Stimulated activated CD8-positive, alpha-beta memory T cell treated with anti-CD3 and anti-CD28 coated beads, Interleukin-7, amount 100 ng/mL, for 48 hours (primary cell): ENCODE measurements at places on chromosomes 7 and 10.

- peak; percentile 4 for DNase-seq
Observed at GRCh38 chr7:127983804-127984332, 47.4 kb downstream of the LRRC4 start.

DNA sequence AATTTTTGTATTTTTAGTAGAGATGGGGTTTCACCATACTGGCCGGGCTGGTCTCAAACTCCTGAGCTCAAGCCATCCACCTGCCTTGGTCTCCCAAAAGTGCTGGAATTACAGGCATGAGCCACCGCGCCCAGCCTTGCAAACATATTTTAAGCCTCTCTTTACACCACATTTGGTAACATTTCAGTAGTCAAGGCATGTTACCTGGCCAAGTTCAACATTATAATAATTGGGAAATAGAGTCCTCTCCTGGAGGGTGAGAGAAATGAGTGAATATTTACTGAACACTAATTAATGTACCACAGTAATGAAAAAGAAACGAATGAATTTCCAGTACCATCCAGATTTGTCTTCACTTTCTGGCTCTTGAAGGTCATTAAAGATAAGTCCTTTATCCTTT, 10.0 kb upstream of the CNOT4 start:
- no peak for DNase-seq

DNA sequence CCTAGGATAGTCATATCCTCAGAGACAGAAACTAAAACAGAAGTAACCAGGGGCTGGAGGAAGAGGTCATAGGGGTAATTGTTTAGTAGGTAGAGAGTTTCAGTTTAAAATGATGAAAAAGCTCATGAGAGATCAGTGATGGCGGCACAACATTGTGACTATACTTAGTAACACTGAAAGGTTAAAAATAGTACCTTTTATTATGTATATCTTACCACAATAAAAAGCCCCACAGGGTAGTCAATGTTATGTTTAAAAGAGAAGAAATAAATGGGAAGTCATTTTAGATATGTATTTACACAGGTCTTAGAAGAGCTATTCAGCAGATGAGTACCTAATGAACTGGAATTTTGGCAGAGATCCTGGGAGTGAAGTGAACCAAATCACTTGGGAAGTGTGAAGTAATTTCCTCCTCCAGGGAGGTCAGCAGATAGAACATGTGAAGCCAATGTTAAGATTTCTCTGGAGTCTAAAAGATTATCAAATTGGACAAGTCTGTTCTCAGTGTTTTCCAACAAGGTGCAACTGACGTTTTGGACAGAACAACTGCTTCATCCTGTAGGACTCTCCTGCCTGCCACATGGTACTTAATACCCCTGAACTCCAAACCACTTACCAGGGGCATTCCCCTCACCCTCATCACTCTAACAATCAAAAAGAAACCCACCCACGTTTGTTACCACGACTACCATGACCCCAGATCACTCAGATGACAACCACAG, 6.4 kb downstream of the CDCA7L start:
- DNase-seq = peak; percentile 17

GRCh38 chr10:44154956-44155355, 229.9 kb downstream of the CXCL12 start:
- no peak for DNase-seq

DNA sequence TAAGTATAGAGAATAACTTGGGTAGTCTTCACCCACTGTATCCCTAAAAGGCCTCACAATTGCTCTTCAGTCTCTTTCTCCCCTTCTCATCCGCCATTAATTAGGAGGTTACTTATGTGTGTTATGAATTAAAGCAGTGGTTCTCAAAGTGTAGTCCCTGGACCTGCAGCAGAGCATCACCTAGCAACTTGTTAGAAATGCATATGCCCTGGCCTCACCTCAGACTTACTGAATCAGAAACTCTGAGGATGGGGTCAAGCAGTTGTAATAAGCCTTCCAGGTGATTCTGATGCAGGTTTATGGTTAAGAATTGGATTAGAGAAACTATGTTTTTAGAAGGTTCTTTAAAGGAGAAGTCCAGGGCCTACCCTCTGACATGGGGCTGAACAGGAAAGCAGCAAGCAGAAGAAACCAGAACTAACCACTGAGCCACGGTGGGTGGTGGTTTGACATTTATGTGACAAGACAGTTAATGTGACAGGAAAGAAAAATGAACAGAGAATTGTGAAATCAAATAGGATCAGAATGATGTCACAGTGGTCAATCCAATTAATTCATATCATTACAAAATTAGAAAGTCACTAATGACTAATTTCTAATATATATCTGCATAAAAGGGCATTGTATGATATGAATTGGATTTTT, 37.6 kb downstream of the ENTPD1 start:
- no peak for DNase-seq

DNA sequence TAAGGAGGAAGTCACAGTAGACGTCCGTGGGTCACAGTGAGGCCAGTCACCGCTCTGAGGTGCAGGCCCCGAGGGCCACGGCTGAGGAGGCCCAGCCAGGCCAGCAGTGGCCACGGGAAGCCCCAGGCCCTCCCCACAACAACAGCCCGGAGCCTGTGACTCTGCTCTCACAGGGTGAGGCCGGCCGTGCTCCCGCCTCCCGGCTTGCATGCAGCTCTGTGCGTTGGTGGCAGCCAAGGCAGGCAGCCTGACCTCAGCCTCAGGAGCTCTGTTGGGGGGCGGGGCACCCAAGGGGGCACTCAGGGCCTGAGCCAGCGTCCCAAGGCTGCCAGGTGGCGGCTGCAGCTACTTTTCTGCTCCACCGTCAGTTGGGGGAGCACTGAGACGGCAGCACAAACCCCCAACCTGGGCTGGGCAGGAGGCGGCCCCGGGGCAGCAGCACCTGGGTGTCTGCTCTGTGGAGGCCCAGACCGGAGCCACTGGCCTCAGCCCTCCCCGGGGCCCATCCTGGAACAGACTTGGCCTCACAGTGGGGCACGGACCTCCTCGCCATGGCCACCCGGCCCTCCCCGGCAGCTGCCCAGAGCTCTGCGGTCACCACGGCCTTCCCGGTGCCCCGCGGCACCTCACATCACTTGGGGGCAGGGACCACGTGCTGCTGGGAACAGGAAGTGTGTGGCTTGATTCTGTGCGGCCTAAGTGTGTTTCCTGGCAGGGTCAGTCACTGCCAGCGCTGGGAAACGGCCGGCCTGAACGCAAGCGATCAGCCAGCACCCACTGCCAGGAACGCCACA, 13.3 kb downstream of the CYP2W1 start:
- no peak for DNase-seq

GRCh38 chr10:49329146-49329505, 30.2 kb downstream of the C10orf71 start:
- no peak for DNase-seq

- DNase-seq = no peak
Observed at GRCh38 chr7:81110673-81111072, 191.8 kb upstream of the SEMA3C start.

DNA sequence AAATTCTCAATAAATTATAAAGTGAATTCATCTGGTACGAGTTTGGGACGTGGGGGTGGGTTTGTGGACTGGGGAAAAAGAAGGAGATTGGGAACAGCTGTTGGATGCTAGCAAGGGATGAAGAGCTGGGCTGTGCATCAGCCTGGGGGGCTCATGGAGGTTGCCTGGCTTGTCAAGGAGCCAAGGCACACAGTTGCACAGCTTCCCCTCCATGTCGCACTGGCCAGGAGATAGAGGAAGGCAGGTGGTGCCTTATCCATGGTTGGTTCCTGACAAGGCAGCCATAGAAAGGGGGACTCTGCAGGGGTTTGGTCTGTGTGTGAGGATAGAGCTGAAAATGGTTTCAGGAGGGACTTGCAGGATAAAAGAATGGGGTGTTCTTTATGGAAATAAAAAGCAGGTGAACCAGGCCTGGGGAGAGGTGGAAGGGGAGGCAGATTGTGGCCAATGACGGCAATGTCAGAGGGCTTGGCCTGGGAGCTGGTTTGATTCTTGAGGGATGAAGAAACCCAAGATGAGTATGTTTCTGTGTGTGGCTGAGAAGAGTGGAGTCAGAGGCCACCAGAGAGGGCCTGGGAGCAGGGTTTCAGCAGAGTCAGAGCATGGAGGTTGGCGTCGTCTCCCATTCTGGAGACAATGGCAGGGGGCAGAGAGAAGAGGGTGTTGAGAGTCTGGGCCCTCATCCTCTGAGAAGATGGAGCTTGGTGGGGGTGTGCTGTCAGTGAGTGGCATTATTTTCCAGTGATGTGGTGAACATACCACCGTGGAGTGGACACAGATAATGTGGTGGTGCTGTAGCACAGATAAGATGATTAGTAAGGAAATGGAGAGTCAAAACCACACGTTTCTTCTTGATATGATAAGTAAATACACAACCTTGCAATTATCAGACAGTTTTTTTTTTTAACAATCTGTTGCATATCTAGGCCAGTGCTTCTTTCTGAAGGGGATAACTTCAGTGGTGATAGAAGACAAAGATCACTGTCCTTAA, 108.2 kb downstream of the PTPN20 start:
- no peak for DNase-seq

- no peak for DNase-seq
Observed at GRCh38 chr7:18386607-18387006, 108.9 kb upstream of the HDAC9 start.

DNA sequence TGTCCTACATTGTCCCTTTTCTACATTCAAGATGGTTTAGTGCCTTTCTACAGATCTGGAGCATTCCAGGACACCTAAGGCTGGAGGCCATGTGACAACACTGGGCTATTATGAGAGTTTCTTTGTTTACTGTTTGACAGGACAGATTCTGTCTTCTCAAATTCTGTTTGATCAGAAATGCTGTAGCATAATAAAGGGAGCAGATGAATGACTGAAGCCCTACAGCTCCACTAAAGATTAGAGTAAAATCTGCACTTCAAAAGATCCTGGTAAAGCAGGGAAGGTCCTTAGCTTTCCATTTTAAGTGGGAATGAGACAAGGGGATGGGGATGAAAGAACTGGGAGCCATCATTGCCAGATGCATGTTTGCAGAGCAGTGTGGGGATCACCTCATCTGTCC, 38.4 kb downstream of the TMEM229A start:
- DNase-seq = no peak

DNA sequence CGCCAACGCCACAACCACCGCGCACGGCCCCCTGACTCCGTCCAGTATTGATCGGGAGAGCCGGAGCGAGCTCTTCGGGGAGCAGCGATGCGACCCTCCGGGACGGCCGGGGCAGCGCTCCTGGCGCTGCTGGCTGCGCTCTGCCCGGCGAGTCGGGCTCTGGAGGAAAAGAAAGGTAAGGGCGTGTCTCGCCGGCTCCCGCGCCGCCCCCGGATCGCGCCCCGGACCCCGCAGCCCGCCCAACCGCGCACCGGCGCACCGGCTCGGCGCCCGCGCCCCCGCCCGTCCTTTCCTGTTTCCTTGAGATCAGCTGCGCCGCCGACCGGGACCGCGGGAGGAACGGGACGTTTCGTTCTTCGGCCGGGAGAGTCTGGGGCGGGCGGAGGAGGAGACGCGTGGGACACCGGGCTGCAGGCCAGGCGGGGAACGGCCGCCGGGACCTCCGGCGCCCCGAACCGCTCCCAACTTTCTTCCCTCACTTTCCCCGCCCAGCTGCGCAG, 424 bp downstream of the EGFR start:
- DNase-seq = no peak

DNA sequence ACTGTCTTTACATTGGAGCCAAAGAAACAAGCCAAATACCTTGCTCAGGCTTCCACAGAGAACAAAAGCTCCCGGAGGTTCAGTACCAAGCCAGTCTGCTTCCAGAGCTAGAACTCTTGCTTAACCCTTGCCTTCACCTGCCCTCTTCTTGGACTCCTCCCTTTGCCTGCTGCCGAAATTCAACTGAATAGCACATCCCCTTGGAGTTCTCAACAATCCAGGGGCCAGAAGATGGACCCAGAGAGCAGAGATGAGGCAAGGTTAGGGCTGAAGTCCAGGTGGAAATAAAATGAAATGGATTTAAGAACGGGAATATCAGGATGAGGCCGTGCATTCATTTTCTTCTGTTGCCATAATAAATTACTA, 876 bp upstream of the PIK3AP1 start:
- DNase-seq = no peak

DNA sequence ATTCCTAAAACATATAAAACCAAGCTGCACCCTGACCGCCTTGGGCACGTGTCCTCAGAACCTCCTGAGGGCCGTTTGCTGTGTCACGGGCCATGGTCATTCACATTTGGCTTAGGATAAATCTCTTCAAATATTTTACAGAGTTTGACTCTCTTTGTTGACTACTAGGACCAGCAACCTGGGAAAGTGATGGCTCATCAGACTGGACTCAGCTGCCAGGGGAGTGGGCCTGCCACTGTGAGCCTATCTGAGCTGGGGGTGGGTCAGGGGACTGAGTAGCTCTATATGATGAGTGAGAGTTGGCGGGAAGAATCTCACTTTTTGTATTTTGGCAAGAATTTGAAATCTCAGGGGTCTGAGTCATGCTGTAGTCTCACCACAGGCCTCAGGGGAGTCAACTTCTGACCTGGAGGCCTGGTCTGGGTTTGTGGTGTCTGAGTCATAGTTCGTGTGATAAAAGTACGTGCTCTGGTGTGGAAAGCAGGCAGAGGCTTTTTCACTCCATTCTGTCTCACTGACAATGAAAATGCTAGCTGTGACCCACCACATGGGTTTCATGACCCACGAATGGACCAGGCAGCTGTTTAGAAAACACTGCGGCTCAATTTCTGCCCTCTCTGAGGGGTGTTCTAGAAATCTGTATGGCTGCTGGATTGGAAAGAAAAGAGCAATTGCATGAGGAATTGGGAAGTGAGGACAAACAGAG, 4.2 kb upstream of the UPP1 start:
- DNase-seq = peak; percentile 55

GRCh38 chr10:15374156-15374555, 3.1 kb upstream of the FAM171A1 start:
- no peak for DNase-seq

- DNase-seq = no peak
Observed at GRCh38 chr7:70563960-70564359, 568.0 kb upstream of the GALNT17 start.

DNA sequence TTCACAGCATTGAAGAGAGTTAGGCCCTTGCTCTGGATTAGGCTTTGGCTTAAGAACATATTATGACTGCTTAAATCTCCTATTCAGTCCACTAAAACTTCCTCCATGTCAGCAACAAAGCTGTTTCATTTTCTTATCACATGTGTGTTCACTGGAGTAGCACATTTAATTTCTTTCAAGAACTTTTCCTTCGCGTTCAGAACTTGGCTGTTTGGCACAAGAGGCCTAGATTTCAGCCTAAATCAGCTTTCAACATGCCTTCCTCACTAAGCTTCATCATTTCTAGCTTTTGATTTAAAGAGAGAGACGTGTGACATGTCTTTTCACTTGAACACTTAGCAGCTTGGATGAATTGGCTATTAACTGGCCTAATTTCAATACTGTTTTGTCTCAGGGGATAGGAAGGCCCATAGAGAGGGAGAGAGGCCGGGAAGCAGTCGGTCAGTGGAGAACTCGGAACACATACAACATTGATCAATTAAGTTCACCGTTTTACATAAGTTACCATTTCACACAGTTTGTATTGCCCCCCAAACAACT, 885.2 kb upstream of the AUTS2 start:
- DNase-seq = no peak
